ENCODE measurements at places on chromosomes 1 and 21.

- DNase-seq: peak; percentile 73
Observed at GRCh38 chr1:98323388-98323787, 338.1 kb upstream of the SNX7 start.

DNA sequence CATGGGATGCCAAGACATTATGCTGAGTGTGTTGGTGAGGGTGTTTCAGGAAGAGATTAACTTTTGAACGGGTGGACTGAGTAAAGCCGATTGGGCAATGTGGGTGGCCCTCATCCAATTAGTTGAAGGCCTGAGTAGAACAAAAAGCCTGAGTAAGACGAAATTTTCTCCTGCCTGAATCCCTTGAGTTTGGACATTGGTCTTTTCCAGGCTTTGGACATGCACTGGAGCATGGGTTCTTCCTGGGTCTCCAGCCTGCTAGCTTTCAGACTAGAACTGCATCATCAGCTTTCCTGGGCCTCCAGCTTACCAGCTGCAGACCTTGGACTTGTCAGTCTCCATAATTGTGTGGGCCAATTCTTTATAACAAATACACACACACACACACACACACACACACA lies 63.6 kb downstream of the NIBAN1 start:
- DNase-seq: peak; percentile 63

GRCh38 chr1:117014209-117014608 lies 12.6 kb downstream of the CD101 start:
- DNase-seq: no peak

- DNase-seq: no peak
Observed at GRCh38 chr1:64923294-64923718, 43.0 kb downstream of the JAK1 start.

- no peak for DNase-seq
Observed at GRCh38 chr1:186391841-186392240, 16.2 kb downstream of the ODR4 start.

DNA sequence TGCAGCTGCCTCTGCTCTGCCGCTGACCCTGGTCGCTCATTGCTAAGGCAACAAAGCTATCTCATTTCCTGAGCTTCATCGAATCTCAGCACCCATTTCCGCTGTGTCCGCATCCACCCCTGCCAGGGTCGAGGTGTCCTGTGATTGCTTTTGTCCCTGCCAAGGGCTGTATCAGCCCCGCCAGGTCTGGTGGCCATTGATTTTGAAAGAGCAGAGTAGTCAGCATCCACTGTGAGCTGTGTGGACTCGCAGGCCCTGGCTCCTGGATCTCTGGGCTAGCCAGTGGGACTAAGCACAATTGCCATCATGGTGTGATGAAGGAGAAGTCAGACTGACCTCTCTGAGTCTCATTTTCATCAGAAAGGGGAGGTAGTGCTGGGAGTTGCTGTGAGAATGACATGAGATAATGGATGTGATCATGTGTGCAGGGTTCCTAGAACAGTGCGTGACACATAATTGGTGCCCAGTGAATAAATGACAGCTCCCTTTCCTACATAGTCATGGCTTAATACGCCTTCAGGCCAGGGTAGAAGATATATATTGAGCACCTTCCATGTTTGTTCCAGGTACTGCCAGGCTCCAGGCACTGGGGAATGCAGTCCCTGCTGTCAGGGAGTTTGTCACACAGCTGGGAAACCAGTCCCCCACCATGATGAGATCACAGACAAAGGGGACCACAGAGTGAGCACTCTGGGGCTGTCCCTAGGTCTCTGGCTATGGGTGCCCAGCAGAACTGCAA lies 32.1 kb downstream of the NAV1 start:
- no peak for DNase-seq

DNA sequence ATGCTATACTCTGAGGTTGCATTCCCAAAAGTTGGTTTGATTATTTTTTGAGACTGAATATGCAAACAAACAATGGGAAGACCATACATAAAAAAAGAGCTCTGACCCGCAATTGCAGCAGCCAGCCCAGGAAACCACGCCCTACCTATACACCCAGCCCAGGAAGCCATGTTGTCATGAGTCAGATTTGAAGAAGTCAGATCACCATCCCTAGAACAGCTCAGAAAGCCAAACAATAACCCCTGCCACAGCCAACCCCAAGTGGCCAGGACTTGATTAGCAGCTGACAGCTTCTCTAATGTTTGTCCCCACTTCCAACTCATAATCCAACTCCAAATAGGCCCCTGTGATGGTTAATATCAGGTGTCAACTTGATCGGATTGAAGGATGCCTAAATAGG lies 621.9 kb downstream of the NPHP4 start:
- no peak for DNase-seq

- DNase-seq: peak; percentile 30
Observed at GRCh38 chr1:172823534-172823933, 164.6 kb downstream of the FASLG start.

- no peak for DNase-seq
Observed at GRCh38 chr1:209072481-209072880, 511.0 kb upstream of the CAMK1G start.

GRCh38 chr1:12177156-12177998 lies 10.6 kb downstream of the TNFRSF1B start:
- DNase-seq: no peak

DNA sequence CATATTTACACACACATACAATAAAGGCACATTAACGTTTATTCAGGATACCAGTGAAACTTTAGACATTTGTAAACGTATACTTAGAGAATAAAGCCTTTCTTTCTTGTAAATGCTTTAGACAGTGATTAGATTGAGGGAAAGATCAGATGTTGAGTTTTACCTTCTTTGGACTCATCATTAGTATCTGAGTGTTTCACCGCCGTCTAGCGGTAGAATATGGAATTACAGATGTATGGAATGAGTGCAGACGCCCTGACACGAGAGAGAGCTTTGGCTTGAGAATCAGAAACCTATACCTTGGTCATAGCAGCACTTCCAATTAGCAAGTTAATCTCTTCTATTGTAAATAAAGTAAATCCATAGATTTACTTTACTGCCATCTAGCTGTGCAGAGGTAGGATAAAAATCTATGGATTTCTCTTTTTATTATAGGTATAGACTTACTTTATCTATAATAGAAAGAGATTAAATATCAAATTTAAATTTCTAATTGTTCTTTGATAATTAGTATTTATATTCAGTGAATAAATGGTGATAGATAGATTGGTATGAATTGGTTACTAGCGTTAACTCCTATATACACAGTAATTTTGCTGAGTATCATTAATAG lies 12.6 kb downstream of the FLG2 start:
- peak; percentile 31 for DNase-seq
